ENCODE measurements at places on chromosomes 16 and 17.

DNA sequence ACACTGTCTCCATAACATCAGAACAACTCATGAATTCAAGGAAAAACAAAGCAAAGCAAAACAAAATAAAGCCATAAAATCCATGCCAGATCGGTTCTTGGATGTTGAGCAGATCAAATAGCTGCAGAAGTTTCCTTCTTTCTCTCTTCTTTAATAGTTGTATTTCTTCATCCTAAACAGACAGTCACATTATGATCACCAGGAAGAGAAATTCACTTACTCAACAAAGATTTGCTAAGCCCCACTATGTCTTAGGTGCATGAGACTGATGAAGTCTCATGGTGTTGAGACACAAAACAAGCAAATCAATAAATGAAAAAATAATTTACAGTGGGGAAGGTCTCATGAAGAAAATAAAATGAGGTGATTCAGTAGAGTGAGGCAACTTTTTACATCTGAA is 72.8 kb downstream of the WIPI1 start:
- no peak for DNase-seq

DNA sequence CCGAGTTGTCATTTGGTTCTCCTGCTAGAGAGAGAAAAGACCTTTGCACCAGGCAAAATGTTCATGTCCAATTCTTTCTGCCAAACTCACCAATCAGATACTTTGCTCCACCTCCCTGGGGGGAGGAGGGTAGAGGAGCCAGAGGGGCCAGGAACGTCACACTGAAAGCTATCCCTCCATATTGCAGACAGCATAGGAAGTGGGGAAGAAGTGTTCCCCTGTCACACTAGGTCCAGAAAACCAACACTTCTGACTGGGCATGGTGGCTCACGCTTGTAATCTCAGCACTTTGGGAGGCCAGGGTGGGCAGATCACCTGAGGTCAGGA is 9.5 kb downstream of the HSD17B2 start:
- no peak for DNase-seq

GRCh38 chr17:63688396-63689020 is 11.4 kb downstream of the LIMD2 start:
- no peak for DNase-seq

GRCh38 chr16:82034981-82035612 is at the start of gene HSD17B2:
Gene HSD17B2, plus strand, starts transcription at chr16:82035253. Its CDS starts 172 bp downstream, at chr16:82035425.
- no peak for DNase-seq

- no peak for DNase-seq
Observed at GRCh38 chr17:64687961-64688360, 25.9 kb upstream of the SMURF2 start.

GRCh38 chr17:59870482-59870881 is 22.3 kb downstream of the TUBD1 start:
- no peak for DNase-seq

DNA sequence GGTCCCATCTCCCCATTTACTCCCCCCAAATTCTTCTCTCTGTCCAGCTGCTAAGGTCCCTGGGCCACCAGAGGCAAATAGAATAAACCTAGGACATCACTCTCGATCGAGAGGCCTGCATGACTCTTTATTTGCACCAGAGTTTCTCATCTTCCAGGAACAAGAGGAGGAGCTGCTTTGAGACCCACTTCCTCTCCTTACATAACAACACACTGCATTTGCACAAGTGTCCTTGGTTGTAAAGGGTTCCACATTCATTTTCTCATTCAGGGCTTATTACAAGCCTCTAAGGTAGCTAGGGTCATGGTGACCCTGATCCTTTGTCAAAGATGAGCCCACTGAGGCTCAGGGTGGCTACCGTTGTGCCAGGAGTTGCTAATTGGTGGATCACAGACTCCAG is 38.1 kb upstream of the RHOT1 start:
- DNase-seq: no peak

- DNase-seq: no peak
Observed at GRCh38 chr16:10141671-10142070, 40.6 kb downstream of the GRIN2A start.

DNA sequence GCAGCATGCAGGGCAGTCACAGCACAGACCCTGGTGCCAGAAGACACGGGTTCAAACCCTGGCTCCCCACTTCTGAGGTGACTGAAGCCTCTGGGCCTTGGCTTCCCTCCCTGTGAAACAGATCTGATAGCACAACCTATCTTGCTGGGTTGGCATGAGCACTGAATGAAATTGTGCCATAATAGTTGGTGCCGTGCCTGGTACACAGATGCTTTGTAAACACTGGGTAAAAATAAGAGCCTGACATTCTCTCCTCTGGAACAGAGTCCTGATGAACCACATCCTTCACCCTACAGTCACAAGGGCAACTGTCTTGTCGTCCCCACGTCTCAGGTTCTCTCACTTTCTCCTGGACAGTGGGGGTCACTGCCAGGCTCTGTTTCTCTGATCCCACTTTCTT is 35.7 kb downstream of the NOS2 start:
- DNase-seq: no peak

DNA sequence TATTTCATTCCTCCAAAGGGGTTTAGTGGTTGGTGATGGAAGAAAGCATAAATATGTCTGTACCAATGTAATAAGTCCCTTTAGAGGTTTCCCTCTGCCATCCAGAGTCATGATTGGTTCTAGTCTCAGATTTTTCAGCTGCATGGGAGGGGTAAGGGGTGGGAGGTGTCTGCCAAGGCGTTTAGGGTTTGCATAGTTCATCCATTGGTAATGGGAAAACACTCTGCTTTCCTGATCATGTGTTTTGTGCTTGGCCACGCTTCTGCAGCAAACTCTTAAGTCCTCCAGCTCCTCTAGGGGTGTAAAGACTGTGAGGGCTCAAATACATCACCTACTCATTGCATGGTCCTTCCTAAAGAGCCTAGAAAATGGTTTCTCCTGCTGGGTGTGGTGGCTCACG is 29.8 kb downstream of the LIG3 start:
- DNase-seq: no peak

GRCh38 chr16:75048054-75048453 is 49.2 kb downstream of the ZNRF1 start:
- no peak for DNase-seq

- DNase-seq: no peak
Observed at GRCh38 chr17:10888858-10889257, 51.0 kb upstream of the PIRT start.

DNA sequence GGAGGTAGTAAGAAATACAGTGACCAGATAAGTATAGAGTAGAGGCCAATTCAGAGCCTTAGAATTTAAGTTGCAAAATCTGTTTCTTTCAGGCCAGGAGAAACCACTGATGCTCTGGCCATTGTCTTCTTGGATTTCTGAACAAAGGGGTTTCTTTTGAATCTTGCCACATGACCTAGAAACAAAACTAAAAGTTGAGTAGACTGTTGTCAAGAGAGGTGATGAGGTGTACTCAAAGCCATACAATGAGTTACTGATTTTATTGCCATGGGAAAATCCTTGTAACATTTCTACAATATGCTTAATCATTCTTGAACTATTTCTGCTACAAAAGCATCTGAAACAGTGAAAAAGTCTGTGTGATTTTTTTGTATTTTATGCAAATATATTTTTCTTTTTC is 881.3 kb downstream of the CDH11 start:
- no peak for DNase-seq

GRCh38 chr16:81873843-81874752 is 95.0 kb downstream of the PLCG2 start:
- no peak for DNase-seq

DNA sequence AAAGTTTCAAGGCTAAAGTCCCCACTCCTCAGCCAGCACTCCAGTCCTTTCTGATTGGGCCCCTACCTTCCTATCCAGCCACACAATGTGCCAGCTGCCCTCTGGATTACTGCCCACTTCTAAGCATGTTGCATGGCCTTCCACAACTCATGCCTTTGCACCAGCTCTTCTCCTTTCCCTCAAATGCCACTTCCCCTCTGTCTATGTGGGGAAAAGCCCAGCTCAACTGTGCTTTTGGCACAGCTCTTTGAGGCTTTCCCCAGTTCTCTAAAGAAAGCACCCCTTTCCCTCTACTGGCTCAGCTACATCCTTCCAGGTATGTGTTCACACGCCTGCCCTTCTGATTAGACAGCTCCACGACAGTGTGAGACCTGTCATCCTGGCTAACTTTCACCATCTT is 18.5 kb downstream of the GTF3C1 start:
- DNase-seq: no peak

DNA sequence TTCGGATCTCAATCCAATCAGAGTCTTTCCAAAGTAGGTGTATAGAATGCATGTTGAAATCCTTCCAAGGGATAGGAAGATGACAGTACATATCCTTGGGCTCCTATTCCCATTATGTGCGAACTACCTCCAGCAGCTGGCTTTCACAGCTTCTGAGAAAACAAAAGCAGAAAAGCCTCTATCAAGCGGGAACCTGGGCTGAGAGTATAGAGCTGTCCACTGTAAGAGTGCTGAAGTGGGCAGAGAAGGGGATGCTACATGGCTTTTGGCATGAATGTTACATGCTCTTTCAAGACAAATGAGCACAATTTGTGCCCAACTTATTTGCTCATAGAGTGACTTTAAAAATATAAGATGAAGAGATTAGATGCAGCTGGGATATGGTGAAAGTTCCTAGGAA is 993.5 kb downstream of the CDH8 start:
- DNase-seq: no peak

- DNase-seq: no peak
Observed at GRCh38 chr16:14062261-14062660, 8.9 kb upstream of the MRTFB start.

- no peak for DNase-seq
Observed at GRCh38 chr16:4894276-4895150, 42.4 kb downstream of the PPL start.

DNA sequence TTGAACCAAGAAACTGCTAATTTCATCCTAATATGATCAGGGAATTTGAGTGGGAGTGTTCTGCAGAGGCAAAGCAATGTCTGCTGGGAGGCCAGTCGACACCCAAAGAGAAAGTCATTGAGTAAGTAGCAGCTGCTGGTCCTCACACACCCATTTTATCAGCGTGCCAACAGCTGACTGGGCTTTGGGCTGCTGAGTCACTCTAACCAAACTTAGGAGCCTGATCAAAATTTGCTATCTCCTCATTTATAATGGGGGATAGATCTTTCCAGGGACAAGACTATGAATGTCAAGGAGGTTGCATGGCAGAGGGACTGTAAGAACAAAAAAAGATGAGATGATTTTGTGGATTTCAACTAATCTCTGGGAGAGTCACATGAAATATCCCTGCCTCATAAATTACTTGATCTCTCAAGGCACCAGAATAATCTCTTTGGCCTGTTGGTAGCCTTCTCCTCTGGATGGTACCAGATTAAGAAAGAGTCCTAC is 32.9 kb downstream of the CPSF4L start:
- DNase-seq: no peak

DNA sequence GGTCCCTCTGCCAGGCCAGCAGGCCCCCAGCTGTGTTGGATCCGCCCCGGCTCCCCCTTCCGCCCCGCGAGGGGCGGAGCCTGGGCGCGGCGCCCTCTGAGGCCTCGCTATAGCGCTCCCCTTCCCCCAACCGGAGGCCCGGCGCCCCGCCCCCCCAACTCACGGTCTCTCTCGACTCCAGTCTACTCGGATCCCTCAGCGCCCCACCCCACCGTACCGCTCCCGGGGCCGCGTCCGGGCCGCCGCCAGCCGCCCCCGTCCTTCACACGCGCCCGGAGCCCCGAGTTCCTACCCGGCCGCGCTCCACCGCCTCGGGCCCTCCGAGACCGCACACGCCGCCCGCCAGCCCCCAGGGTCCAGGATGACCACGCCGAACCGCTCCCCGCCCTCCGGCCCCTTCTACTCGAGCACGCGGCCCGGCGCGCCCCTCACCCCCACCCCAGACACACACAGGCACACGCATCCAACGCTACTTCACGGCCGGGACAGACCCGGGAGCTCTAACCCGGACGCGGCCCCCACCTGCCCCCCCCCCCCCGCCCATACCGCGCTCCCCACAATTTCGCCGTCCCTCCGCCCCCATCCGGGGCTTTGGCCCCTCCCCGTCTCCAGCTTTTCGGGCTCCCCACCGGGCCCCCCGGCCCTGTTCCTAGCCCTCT is 1.4 kb downstream of the PHF23 start:
- peak; percentile 54 for DNase-seq

DNA sequence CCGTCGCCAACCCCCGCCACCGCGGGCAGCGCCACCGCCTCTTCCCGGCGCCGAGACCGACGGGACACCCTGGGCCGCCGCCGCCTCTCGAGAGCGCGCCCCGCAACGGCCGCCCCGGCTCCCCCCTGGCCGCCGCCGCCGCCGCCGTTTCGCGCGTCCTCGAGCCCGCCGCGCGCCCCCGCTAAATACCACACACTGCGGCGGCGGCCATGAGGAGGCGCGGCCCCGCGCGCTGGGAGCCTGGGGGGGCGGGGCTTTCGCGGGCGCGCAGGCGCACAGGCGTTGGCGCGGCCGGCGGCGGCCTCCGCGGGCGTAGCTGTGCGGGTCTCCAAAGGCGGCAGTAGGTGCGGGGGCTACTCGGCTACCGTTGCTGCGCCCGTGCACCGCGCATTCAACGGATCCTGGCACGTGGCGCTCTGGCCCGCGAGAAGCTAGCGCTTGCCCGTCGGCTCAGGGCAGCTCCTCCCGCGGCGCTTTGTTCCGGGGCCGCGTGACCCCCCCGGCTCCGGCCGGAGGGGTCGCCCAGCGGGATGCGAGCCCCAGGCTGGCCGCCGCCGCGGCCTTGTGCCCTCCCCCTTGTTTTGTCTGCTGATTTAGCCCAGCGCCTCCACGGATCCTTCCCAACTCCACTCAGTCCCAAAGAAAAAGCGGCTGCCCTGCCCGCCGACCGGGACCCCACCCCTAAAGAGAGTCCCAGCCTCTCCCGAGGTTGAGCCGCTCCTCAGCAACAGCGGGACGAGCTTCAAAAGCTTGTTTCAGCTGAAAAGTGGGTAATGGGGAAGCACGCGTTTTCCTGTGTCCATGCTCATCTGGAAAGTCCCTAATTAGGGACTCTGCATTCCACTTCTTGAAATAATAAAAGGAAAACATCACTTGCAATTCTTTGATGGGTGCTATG is at the start of gene SIAH1:
SIAH1 (minus strand) TSS at position 161 of the 898 bp plus-strand sequence. CDS start 22,985 bp downstream, outside the sequence.
- DNase-seq: peak; percentile 94

DNA sequence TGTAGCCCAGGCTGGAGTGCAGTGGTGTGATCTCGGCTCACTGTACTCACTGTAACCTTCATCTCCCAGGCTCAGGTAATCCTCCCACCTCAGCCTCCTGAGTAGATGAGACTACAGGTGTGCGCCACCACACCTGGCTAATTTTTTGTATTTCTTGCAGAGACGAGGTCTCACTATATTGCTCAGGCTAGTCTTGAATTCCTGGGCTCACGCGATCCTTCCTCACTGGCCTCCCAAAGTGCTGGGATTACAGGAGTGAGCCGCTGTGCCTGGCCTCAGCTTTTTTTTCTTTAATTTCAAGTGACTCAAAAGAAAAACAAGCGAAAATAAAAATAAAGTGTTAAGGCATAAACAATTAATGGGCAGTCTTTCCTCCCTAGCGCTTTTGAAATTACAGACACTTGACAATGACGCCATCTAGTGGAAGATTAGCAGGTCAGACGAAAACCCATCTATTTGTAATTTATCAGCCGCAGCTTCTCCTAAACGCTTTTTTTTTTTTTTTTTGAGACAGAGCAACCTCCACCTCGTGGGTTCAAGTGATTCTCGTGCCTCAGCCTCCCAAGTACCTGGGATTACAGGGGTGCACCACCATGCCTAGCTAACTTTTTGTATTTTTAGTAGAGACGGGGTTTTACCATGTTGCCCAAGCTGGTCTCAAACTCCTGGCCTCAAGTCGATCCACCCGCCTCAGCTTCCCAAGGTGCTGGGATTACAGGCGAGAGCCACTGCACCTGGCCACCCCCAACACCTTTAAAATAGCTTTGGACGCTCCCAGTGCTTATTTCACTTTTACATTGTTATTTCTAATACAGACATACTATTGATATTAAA is 28.1 kb upstream of the PECAM1 start:
- DNase-seq: peak; percentile 31

Data from NCI-H1105 (cell line).